RPMI8226 (cell line): ENCODE measurements at places on chromosomes 13 and 19.

DNA sequence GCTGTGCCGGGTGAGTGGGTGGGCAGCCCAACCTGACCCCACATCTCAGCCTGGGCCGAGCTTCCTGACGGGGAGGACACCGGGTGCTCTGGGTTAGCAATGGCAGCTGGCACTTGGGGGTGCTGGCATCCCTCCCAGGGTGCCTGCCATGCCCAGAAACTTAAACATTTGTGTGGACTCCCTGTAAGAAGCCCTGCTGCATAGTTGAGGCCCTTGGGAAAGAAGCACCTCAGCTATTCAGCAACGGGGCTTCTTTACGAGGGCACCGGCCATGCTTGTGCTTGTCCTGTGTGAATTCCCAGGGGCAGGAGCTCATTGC, 33.8 kb upstream of the MEDAG start:
- no peak for DNase-seq

DNA sequence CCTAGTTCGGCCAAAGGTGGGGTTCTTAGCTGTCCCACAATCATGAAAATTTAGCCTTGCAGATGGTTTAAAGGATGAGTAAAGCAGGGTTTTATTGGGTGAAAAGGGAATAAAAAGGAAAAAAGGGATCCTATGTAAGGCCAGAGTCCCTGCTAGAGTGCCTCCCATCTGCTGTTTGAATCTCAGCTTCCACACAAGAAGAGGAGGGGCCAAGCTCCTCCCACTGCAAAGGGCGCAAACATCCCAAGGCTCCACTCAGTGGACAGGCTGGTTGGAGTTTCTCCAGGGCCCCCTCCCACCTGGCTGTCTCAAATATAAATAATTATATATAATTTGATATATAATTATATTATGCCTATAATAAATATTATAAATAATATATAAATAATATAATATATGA, 1272.1 kb upstream of the PCDH20 start:
- no peak for DNase-seq

DNA sequence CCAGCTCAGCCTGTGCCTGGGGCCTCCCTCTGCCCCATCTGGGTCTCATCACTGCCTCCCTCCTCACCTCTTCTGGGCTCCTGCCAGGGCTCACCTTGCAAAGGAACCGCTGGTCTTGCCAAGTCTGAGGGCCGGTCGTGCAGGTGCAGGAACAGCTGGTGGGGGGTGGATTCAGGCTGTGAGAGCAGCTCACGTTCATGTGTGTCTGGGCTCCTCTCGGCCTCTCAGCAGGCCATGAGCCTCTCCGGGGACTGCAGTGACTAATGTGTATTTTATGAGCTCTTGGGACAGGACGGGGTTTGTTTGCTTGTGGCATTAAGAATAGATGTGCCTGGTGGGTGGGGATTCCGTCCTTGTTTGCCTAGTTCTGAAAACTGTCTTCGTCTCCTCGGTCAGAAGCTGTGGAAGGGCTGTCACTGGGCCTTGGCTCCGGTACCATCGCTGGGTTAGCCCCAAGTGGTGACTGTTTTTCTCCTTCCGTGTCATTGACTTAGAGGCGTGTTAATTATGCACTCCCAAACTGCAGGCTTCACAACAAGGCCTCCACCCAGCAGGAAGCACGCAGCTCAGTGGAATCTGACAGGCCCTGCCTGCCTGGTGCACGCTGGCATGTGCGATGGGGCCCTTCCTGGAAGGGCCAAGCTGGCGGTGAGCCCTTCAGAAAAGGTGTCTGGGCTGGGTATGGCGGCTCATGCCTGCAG, 77.6 kb downstream of the KDM4B start:
- peak; percentile 97 for DNase-seq

- DNase-seq, result no peak
Measured at GRCh38 chr13:106277484-106278154, 257.8 kb downstream of the EFNB2 start.

- DNase-seq, result no peak
Measured at GRCh38 chr19:41449865-41450178, 6.9 kb downstream of the ERICH4 start.

GRCh38 chr19:8304841-8305621, 3.1 kb downstream of the CD320 start:
- DNase-seq, result no peak

DNA sequence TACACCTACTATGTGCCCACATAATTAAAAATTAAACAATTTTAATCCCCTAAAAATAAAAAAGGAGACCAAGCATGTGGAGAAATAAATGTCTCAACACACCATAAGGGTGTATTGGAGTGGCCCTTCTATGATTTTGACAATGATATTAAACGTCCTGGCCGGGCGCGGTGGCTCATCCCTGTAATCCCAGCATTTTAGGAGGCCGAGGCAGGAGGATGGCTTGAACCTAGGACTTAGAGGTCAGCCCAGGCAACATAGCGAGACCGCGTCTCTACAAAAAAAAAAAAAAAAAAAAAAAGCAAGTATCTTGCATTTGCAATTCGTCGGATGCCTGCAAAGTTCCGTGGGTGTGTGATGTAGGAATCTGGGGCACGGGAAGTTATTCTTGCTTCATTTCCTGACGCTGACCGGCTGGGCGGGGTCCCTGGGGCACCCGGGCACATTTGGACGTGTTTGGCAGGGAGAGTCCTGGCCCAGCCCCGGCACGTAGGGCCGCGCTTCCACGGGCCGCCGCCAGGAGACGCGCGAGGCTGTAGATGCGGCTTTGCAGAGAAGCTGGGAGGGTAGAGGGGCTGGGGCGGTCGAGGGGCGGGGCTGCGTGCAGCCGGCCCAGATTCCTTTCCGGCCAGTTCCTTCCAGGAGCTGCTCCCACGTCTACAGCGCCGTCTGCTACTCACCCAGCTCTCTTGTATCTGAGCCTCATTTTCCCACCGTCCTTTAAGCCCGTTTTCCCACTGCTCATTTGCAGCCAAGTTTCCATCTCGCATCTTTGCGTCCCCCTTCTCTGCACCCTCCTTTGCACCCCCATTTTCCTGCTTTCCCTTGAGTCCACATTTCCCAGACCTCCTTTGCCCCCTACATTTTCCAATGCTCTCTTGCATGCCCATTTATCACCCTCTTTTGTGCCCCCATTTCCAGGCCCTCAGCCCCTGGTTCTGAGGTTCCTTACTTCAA, 2.2 kb upstream of the TSPAN16 start:
- DNase-seq, result peak; percentile 81

- DNase-seq, result no peak
Measured at GRCh38 chr19:56314018-56314380, 640 bp downstream of the ZSCAN5A start.

DNA sequence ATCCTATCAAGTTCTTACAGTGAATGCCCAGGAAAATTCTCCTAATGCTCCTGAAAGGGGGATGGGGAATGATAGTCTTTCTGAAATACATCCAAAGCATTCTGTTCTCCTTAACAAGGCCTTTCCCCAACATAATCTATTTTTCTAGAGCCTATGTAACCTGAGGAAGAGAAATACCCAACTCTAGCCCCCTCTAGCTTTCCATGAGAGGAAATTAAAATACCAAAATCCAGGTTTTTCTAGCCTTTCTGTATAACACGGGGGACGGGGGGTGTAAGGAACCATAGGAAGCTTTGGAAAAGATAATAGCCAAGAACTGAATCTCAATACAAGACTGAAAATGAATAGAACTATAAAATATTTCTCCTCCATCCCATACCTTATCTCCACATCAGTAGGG, 815.9 kb downstream of the SLITRK6 start:
- DNase-seq, result no peak

GRCh38 chr19:19486343-19487076, 28.8 kb downstream of the TSSK6 start:
- no peak for DNase-seq

DNA sequence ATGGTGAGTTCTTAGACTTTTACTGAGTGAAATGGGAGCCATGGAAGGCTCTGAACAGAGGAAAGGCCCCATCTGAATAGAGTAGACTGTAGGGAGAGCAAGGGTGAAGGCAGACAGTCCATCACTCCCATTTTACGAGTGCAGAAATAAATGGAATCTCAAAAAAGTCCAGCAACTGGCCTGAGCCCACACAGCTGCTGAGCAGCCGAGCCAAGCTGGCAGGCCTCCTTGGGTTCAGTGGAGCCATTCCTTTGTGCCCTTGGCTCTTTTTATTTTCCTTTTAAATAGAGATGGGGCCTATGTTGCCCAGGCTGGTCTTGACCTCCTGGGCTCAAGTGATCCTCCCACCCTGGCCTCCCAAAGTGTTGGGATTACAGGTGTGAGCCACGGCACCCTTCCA, 1.0 kb upstream of the MYH14 start:
- DNase-seq, result no peak

DNA sequence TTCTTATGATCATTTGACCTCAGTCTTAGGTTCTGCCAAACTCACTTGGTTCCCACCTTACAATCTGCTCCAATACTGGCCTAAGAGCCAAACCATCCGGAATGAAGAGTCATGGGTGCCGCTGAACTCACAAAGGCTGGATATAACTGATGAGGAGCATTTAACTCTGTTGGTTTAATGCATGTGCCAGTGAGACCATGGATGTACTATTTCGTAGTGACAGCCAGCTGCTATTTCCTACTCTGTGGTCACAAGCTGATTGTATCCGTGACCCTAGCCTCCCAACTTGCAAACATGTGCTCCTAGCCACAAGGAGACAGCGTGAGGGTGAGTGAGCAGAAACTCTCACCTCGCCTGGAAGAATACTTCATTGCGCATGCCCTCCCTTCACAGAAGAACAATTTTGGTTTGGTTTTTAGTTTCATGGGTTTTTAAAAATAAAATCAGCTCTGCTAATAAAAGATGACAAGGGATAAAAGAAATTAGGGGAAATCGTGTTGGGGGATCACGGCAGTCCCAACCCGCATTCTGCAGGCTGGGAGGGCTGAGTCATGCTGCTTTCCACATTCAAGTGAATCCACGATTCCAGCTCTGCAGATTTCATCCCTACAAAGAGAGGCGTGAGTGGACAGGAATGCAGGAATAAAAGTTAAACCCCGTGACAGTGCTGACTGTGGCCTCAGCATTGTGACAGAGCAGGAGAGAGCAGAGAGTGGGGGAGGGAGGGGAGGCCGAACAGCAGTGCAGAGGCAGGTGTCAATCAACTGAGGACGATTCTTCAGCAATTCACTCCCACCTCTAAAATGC, 66.8 kb upstream of the RAP2A start:
- no peak for DNase-seq

DNA sequence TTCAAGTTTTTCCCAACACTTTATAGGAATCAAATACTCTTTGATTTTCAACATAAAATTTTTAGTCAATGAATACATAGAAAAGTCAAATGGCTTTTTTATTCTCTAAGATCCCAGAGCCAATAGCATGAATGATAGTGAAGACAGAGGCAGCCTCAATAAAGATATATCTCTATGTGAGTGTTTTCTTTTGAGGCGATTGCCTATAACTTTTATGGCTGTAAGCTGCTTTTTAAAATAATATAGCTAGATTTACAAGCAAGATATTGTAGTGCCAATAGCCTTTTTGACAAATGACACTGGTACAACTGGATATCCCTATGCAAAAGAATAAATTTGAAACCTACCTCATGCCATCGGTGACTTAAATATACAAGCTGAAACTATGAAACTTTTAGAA, 1705.2 kb upstream of the PCDH20 start:
- no peak for DNase-seq

DNA sequence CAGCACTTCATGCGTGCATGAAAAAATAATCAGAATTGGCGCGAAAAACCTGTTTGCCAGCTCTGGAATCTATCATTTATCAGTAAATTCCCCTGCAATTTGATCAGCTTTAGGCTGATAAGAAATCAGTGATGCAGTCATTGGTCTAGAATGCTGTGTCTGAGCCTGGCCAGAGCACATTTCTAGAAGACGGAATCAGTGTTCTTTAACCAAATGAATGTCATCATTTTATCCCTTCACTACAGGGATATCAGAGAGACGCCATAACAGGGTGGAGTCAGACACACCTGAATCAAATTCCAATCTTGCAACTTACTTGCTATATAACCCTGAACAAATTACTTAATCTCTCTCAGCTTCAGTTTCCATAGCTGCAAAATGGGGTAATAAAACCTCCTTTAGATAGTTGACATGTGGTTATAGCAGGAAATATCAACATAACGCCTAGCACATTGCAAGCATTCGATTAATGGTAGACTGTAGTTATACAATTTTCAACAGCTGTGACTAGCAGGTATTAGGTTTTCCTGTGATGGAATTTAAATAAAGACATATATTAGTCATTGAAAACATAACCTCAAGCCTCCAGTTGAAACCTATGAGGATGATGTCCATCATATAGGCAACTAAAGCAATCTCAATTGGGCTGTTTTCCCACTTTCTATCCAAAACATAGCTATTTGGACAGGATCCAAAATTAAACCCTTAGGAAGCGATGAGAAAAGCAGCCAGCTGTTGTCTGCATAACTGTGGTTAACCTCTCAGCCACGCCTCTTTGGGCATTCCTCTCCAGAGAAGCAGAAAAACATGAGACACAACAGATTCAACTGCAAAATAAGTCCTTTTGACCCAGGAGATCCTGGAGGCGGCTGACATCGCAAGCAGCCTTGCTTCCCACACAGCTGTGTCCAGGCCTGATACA, 51.6 kb upstream of the UBL3 start:
- DNase-seq, result peak; percentile 47

GRCh38 chr13:31191748-31192147, 8.0 kb upstream of the B3GLCT start:
- DNase-seq, result no peak

- peak; percentile 4 for DNase-seq
Measured at GRCh38 chr13:46728777-46729176, 68.2 kb downstream of the ESD start.

DNA sequence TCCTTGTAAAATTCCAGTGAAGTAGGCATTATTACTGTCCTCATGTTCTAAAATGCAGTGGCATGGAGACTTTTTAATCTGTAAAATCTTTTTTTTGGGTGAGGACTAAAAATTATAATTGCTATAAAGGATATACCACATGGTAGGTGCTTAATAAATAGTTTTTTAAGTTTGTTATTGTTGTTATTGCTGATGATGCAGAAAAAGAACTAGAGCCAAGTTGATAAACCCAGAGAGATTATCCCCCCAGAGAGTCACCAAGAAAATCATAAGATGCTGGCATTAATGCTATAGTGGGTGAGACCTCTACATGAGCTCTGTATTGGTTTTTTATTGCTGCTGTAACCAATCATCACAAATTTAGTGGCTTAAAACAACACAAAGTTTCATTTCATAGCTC, 44.3 kb upstream of the CNMD start:
- DNase-seq, result no peak

GRCh38 chr13:99944102-99944501, 27.5 kb downstream of the ZIC5 start:
- DNase-seq, result no peak

DNA sequence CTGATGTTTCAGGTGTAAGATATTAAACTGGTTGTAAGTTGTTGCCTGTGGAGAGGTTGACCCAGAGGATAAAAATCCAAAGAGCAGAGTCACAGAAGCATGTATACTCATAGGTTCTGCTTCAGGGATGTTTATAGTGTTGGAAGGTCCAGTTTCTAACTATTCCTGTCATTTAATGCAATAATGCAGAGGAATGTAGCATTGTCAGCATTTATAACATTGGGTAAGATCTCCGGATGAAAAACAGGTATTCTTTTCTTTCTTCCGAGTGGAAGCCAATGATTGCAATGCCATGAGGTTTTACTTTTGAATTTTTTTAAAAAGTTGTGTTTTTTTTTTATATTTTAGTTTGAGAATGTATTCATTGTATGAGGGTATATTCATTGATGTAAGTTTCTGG, 771.0 kb downstream of the PCDH9 start:
- no peak for DNase-seq
